Smooth muscle cell of bladder (primary cell): ENCODE measurements at places on chromosomes 6 and 20. TPM values are rescaled to one million over a fixed set of nuclear protein-coding genes. Genes with fewer than 3 reads are reported as not detected.

Gene OR5V1
- total RNA-seq = not detected in 2 replicates

Gene ZBTB24
- total RNA-seq = 6.3 TPM in 2 replicates

Gene PREX1
- total RNA-seq = 8.1 and 13.1 TPM in 2 replicates

Gene GPR63
- 1.0 and 1.4 TPM in 2 replicates for total RNA-seq

Gene SYNCRIP
- total RNA-seq = 37.5 and 44.3 TPM in 2 replicates

Gene CCN5
- total RNA-seq = 1.1 and 5.0 TPM in 2 replicates

Gene RMND1
- total RNA-seq = 34.1 and 39.2 TPM in 2 replicates

Gene SLC16A10
- total RNA-seq = not detected in 2 replicates

Gene SLC22A2
- not detected in 2 replicates for total RNA-seq

Gene RAET1L
- not detected in 2 replicates for total RNA-seq

Gene INSM1
- total RNA-seq = not detected in 2 replicates

Gene TRERF1
- total RNA-seq = 1.8 and 2.8 TPM in 2 replicates

Gene NRSN1
- not detected in 2 replicates for total RNA-seq

Gene DLK2
- total RNA-seq = 0.28 and 0.37 TPM in 2 replicates

Gene CDC40
- 18.2 and 22.2 TPM in 2 replicates for total RNA-seq

Gene LAMA4
- 385 and 421 TPM in 2 replicates for total RNA-seq

Gene GPLD1
- total RNA-seq = 0.14 and 0.28 TPM in 2 replicates

Gene ZNF165
- 0.46 and 0.57 TPM in 2 replicates for total RNA-seq

Gene TMEM217
- total RNA-seq = 1.9 and 4.0 TPM in 2 replicates
